Stimulated activated CD8-positive, alpha-beta memory T cell treated with anti-CD3 and anti-CD28 coated beads, Interleukin-4, amount 100 ng/mL, for 1 hour (primary cell): ENCODE measurements at places on chromosomes 4 and X.

DNA sequence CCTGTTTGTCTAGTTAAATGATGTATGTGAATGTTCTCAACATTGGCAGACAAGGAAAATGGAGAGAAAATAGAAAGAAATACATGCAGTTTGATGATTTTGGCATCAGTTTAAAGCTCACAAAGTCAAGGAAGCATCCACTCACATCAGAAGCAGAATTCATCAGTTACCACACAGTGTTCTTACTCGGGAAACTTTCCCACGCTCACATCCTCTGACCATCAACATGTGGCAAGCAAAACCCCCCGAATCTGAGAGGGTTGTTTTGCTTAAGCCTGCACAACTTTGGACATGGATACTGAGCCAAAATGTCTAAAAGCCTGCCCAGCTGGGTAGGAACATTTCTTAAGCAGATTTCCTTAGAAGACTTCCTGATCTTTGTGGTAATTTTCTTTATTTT, 407.6 kb downstream of the ANKRD50 start:
- DNase-seq: no peak

DNA sequence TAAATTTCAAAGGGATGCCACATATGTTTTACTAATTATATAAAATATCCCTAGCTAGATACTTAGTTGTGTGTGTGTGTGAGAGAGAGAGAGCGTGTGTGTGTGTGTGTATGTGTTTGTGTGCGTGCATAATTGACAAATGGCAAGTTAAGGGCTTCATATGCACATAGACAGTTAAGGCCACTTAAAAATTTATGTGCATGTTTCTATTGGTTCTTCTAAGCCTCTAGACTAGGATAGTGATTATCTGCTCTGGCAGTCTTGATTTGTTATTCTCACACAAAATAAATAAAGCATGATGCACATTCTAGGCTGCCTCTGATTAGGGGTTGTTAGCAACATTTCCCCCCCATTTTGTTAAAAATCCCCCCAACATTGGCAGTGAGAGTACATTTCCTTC, 279.0 kb upstream of the TAPT1 start:
- no peak for DNase-seq

DNA sequence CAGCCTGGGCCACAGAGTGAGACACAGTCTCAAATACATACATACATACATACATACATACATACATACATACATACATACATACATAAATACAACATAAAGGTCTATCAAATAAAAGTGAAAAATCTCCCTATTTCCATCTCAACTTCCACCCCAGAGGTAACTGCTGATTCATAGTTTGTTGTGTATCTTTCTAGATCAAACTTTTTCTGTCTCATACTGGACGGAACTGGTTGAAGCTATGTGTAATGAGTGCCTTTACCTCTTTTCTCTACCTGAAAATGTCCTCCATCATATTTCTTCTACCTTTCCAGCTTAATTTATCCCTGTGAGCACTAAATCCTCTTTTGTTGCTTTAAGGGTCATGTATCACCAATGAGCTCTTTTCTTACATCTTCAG, 102.5 kb downstream of the HDAC8 start:
- DNase-seq: no peak

- no peak for DNase-seq
Measured at GRCh38 chrX:7110821-7111276, 36.7 kb upstream of the STS start.

- no peak for DNase-seq
Measured at GRCh38 chr4:77605210-77605902, at the start of gene CXCL13. CXCL13 (plus strand) TSS chr4:77605820; CDS start chr4:77605866, 46 bp downstream.

DNA sequence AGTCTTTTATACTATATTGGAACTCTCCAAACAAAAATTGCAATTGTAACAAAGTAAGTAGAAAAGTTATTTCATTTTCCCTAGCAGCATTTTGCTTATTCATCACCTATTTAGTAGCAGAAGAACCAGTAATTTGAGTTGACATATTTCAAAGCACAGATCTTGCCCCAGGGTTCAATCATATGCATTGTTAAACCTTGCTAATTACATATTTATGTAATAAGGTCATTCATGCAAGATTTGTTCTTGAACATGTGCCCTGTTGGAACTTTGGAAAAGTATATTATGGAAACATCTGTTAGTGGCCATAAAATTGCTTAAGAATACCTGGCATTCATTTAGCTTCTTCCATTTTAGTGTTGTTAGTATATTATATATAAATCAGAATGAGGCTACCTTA, 191.7 kb downstream of the TLL1 start:
- DNase-seq: no peak

- no peak for DNase-seq
Measured at GRCh38 chr4:153790962-153791551, 2.2 kb upstream of the SFRP2 start.

- no peak for DNase-seq
Measured at GRCh38 chr4:76235915-76236314, 15.6 kb upstream of the FAM47E start.

GRCh38 chr4:33448948-33449347, 2728.8 kb downstream of the PCDH7 start:
- no peak for DNase-seq

GRCh38 chrX:84907324-84907968, 96.2 kb upstream of the APOOL start:
- no peak for DNase-seq

DNA sequence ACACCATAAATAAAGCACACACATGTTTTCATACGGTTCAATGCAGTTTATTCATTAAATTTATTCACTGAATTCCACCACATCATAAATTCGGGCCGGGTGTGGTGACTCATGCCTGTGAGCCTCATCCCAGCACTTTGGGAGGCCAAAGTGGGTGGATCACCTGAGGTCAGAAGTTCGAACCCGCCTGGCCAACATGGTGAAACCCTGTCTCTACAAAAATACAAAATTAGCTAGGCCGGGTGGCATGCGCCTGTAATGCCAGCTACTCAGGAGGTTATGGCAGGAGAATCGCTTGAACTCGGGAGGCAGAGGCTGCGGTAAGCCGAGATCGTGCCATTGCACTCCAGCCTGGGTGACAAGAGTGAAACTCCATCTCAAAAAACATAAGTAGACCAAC, 131.6 kb downstream of the PDS5A start:
- no peak for DNase-seq

DNA sequence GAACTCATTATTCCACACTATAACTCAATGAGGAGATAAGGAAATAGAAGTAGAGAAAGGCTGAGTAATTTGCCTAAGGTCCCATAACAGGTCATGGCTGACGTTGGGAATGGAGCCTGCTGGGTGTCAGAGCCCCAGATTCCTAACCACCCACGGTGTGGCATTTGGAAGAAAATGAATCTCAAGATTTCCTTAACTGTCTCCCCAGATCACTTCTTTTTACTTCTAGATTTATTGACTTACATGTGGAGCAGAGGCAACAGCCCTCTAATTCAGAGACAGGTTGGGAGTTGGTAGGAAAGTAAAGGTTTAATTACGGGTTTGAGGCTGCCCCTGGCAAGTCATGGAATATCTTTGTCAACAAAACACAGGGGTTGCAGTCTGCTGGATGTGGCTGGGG, 134.0 kb downstream of the ARHGAP10 start:
- DNase-seq: no peak

DNA sequence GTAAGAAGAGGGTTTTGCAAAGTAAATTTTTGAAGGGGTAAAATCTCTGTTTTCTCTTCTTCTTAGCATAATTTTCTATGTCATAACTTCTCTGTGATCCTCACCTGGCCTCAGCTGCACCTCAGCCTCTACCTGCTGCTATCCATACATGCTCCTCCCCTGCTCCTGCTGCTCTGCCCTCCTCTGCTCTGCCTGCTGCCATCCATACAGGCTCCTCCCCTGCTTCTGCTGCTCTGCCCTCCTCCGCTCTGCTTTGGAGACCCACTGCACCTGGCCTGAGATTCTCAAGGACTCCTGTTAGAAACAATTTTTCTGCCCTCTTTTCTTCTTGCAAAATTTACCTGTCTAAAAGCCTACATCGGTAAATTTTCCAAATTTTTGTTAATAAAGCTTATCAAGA, 388.6 kb upstream of the PITX2 start:
- no peak for DNase-seq

- DNase-seq: no peak
Measured at GRCh38 chr4:8162625-8163024, 4.0 kb upstream of the ABLIM2 start.

DNA sequence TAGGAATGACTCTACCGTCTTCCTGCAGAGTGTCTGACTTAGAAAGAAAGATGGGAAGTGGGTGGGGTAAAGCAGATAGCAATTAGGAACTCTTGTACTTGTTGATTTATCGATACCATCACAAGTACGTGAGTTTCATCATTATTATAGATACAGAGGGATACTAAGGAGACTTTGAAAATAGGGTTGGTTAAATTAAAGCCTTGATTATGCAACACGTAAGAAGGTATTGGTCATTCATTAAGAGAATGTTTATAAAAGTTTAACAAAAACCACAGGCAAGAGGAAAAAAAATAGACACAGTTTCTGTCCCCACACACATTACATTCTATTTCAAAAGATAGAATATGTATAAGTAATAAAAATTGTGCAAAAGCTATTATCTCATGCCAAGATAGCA, 65.9 kb upstream of the UGT2B7 start:
- no peak for DNase-seq

DNA sequence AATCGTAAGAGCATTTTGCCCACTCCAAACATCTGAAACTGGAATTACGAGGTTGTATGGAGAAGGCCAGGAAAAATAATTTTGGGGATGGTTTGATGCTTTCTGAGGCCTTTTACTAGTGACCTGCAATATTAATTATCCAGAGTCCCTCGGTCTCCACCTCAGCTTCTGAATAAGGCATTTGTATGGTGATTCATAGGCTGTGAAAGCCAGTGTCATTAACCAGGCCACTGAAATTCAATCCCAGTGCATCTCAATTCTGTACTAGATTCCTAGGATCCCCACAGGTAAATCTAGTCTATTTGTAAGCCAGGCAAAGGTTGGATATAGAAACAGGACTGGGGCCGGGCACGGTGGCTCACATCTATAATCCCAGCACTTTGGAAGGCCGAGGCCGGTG, 135.4 kb upstream of the RBPJ start:
- no peak for DNase-seq

- no peak for DNase-seq
Measured at GRCh38 chrX:43000121-43000520, 222.2 kb upstream of the PPP1R2C start.

DNA sequence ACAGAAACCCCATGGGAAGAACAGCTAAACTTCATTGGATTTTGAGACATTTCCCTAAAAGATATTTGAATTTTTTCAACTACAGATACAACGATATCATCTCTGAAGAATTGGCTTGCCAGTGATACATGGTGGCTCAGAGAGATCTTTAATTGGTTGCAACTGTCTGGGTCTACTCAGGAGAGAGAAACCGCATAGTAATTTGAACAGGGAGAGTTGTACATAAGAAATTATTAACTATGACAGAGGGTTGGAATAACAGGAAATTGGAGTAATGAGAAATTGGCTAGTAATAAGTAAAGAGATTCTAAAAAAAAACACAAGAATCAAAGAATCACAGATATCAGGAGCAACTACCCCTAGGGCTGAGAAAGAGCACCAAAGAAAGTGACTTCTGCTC, 118.4 kb downstream of the KLHL13 start:
- no peak for DNase-seq

- no peak for DNase-seq
Measured at GRCh38 chrX:55640854-55641253, 17.7 kb downstream of the FOXR2 start.

- DNase-seq: no peak
Measured at GRCh38 chrX:20487227-20487626, 220.5 kb upstream of the RPS6KA3 start.

- no peak for DNase-seq
Measured at GRCh38 chr4:99853999-99854398, 37.4 kb downstream of the DAPP1 start.

DNA sequence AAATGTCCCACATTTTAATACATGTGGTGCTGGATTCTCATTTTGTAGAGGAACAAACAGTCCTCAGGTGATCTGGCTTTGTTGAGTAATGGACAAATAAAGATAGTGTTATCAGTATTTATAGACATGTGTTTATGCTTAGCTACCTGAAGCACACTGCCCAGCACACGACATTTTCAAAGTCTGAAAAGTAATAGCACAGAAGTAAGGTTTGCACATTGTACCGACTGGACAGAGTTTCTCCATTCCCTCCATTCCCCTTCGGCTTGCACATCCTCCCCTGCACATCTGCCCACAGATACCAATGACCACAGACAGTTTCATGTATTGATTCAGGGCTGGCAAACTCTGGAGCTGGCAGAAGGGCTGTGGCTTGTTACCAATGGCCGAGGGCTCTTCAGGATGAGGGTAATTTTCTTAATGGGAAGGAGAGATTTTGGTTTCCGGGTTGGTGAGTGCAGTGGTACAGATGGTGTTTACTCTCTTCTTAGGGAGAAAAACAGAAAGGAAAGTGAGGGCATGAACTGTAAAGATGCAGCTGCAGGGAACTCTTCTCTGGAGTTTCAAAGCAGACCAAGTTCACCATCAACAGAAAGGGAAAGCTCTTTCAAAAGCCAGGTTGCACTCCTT, 2.3 kb downstream of the GRPR start:
- DNase-seq: no peak

GRCh38 chr4:84796394-84796793, 170.1 kb downstream of the WDFY3 start:
- DNase-seq: no peak

DNA sequence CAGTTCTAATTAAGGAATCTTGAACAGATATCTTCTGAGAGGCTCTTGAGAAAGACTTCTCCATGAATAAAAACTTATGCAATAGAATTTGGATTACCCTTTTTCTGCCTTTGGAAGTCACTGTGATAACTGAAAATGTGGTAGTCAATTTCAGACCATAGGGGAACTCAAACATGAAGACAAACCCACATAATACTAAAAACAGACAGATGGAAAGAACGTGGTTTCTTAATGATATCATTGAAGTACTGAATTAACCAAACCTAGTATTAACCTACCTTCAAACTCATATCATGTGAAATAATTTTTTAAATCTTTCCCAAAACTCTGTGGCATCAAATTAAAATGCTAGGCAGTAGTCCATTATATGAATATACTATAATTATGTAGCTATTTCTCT, 153.5 kb downstream of the CAMK2D start:
- no peak for DNase-seq

GRCh38 chrX:40931921-40932320, 153.3 kb upstream of the USP9X start:
- DNase-seq: no peak

- DNase-seq: no peak
Measured at GRCh38 chrX:51461053-51462044, 35.0 kb downstream of the NUDT11 start.

DNA sequence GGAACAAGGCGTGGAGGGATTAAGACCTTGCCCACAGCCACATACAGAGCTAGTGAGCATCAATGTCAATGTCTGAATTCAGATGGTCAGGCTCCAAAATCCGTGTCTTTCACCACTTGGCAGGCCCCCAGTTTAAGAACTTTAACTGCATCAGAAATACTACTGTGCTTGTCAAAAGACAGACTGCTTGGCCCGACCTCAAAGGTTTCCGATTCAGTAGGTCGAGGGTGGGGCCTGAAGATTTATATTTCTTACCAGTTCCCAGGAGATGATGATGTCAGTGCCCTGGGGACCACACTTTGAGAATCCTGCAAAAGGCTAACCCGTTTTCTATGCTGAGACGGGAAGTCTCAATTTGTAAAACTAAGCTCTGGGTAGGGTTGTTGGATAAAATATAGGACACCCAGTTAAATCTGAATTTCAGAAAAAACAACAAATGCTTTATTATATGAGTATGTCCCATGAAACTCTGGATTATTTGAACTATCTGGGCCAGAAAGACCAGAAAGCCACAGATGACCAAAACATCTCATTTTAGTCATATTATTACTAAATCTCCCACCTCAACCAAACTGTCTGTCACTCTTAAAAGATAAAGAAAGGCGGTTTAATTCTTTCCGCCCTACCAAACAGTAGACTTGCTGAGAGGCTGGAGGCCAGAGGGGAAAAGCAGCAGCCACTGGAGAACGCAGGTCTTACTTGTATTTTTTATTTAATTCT, 42.7 kb downstream of the GATB start:
- DNase-seq: no peak
